Activated CD8-positive, alpha-beta memory T cell treated with anti-CD3 and anti-CD28 coated beads, Interleukin-2, amount 10 ng/mL, durations not matched to agents 7 days and 5 days (primary cell): ENCODE measurements at places on chromosomes 16 and 17. TPM values are rescaled to one million over a fixed set of nuclear protein-coding genes. Genes with fewer than 3 reads are reported as not detected.

The SLC12A3 gene
- not detected for total RNA-seq

The ANKS4B gene
- not detected for total RNA-seq

The METTL16 gene
- total RNA-seq: 34.1 TPM

The KIF22 gene
- total RNA-seq: 266 TPM

The TMEM220 gene
- 0.29 TPM for total RNA-seq

The GINS3 gene
- total RNA-seq: 15.6 TPM

The TMEM204 gene
- total RNA-seq: 34.7 TPM

The EPX gene
- not detected for total RNA-seq

The ORC6 gene
- 61.3 TPM for total RNA-seq

The RNPS1 gene
- total RNA-seq: 324 TPM

The BEAN1 gene
- total RNA-seq: not detected

The SPATA22 gene
- total RNA-seq: 0.67 TPM

The ST6GALNAC1 gene
- total RNA-seq: not detected

The C1QTNF1 gene
- total RNA-seq: not detected

The DPEP2 gene
- total RNA-seq: 4.5 TPM

The SDR42E2 gene
- not detected for total RNA-seq

The KRT32 gene
- not detected for total RNA-seq

The ACLY gene
- total RNA-seq: 220 TPM
